Activated CD4-positive, alpha-beta T cell treated with anti-CD3 and anti-CD28 coated beads for 36 hours (primary cell): ENCODE measurements at places on chromosomes 7 and 10. TPM values are rescaled to one million over a fixed set of nuclear protein-coding genes. Genes with fewer than 3 reads are reported as not detected.

The ASNS gene
- total RNA-seq = 228 TPM

The TOMM7 gene
- total RNA-seq = 73.7 TPM

The PYROXD2 gene
- total RNA-seq = 4.1 TPM

The DPP6 gene
- total RNA-seq = not detected

The TYW1B gene
- total RNA-seq = 3.5 TPM

The MMP21 gene
- total RNA-seq = not detected

The SLC12A9 gene
- 13.6 TPM for total RNA-seq

The CREB5 gene
- 0.50 TPM for total RNA-seq

The COA1 gene
- 77.1 TPM for total RNA-seq

The CPN1 gene
- total RNA-seq = not detected

- DNase-seq = no peak
Observed at GRCh38 chr10:97612386-97612785, 20.9 kb downstream of the MORN4 start.

GRCh38 chr7:157301610-157302120, 35.1 kb upstream of the DNAJB6 start:
- no peak for DNase-seq

GRCh38 chr7:47636081-47636432, 54.1 kb upstream of the TNS3 start:
- DNase-seq = no peak

DNA sequence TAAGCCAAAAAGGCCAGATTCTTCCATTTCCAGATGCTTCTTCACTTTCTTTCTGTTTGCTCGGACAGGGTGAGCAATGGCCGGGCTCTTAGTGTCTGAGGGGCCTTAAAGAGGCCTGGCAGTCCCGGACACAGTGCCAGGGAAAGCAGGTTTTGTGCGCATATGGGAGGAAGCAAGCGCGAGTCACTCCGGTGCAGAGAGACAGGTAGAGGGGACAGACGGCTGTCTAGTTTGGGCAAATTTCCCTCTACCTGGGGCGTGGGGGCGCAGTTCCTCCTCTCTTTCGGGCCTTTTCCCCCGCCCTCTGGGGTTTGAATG, 4.7 kb downstream of the NEUROD6 start:
- no peak for DNase-seq

DNA sequence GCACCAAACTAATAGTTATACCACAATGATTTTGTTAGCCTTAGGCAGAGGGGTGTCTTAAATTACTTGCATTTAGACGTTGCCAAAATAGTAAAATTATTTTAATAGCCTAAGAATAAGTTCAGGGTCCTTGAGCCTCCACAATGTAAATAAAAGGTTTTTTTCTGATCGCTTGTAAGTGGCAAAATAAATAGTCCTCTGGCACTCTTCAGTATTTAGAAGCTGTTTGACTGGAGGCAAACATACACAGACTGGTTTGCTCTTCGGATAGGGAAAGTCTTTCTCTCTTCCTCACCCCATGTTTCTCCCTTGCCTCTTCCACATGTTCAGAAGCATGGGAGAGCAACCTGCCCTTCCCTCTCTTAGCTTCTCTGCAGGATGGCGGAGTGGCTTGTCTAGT, 49.5 kb upstream of the FAM180A start:
- no peak for DNase-seq

DNA sequence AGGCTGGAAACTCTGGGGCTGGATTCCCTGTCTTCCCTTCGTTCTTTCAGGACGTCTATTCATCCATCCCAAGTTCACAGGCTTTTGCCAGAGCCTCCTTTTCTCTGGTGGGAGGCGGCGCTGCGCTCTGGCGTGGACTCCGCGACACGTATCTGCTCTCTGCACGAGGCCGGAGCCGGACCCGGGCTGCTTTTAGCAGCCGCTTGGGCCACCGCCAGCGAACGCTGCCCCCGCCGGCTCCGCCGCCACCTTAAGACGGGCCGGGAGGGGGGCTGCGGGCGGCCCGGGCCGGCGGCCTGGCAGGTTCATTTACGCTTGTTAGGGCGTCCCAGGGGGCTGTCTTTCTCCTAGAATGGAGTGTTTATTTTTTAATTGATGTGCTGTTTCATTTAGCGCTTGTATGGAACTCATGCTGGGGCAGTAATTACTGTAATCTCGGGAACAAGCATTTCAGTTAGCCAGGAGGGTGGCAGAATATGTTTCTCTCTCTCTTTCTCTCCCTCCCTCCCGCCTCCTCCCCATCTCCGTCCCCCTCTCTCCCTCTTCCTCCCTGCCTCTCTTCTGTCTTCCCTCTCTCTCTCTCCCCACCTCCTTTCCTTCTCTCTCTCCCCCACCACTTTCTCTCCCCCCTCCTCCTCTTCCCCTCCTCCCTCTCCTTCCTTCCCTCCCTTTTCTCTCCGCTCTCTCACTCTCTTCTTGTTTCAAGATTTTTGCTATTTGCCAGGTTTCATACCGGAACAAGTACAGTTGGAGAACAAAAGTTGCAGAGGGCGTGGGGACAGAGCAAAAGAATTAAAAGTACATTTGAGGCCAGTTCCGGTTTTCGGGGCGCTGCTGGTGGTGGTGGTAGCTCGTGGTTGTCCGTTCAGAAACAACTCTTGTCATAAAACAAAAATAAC, 1.3 kb upstream of the FZD8 start:
- peak; percentile 12 for DNase-seq

DNA sequence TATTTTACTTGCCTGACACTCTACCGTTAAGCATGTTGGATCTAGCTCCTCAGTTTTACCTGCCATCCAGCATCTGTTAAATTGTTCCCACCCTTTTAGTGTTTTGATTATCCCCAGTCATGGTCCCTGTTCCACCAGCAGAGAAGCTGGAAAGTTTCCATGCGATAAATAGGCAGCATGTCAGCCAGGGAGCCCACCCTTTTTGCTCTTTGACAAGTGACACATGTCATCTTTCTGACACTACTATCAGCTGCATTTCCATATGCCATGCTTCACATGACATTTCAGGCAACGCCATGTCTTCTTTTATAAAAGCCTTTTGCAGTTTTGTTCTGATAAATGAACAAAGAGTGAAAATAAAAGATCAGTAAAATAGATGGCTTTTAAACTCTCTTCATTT, 310.8 kb downstream of the MAGI2 start:
- DNase-seq = no peak

- DNase-seq = no peak
Observed at GRCh38 chr7:27375958-27376357, 133.4 kb downstream of the EVX1 start.

DNA sequence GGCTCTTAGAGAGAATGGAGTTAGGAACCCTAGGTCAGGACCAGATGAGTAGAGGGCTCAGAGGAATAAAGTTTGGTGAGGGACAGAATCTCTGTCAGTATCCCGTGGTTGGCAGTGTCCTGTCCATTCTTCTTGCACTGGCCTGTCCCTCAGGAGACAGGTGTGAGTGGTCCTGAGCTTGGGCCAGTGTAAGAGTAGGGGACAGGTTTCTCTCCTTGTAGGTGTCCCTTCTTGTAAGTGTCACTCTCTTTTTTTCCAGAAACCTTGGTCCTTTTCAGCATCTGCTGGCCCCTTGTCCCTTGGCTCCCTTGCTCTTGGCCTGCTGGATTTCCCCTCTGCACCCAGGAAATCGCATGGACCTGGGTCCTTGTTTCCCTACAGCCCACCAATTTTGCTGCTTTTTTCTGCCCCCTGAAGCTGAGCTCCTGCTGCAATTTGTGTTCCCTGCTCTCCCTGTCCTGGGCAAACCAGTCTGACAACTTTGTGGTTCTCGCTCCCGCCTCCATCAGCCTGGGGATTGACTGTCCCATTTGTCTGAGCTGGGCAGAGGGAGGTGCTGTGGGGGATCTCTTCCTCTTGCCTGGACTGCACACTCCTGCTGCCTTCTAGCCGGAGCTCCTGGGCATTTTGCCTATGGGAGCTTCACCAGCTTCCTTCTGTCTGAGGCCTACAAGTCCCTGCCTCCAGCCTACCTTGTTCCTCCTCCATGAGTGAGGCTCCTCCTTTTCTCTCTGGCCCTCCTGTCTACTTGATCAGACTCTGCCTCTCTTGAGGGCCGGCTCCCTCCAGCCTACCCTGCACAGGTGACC, 6.5 kb downstream of the TSPAN14 start:
- no peak for DNase-seq

DNA sequence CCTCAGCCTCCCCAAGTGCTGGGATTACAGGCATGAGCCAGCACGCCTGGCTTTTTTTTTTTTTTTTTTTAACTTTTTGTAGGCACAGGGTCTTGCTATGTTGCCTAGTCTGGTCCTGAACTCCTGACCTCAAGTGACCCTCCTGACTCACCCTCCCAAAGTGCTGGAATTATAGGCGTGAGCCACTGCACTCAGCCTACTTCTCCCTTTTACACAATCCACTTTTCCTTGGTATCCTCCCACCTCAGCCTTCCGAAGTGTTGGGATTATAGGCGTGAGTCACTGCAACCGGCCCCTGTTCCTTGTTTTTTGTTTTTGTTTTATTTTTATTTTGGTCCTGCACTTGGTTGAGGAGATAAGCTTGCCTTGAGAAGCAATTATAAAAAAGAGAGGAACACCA, 75.9 kb upstream of the KMT2C start:
- no peak for DNase-seq

DNA sequence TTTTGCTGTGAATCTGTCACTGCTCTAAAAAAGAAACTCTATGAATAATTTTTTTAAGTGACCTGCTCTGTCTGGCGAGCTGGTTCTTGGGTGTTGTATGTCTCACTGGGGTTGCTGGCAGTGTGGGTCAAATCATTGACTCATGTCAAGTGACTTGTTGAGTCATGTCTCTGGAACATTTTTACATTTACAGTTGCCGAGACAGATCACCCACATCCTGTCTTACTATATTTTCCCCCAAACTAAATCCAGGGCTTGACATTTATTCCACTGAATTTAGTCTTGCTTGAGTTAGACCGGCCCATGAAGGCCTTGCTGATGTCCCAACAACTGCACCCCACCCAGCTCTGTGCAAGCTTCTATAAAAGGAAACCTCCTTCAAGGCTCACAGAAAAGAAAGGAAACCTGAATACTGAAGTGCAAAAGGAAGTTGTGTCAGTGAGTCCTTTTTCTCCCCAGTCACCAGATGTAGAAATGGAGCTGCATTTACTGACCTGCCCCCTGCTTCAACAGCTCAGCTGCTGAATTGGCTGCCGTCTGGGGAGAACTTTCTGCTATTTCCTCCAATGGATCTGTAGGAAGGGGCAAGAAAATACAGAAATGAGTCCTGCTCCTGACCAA, 290.3 kb downstream of the TNS3 start:
- peak; percentile 54 for DNase-seq

DNA sequence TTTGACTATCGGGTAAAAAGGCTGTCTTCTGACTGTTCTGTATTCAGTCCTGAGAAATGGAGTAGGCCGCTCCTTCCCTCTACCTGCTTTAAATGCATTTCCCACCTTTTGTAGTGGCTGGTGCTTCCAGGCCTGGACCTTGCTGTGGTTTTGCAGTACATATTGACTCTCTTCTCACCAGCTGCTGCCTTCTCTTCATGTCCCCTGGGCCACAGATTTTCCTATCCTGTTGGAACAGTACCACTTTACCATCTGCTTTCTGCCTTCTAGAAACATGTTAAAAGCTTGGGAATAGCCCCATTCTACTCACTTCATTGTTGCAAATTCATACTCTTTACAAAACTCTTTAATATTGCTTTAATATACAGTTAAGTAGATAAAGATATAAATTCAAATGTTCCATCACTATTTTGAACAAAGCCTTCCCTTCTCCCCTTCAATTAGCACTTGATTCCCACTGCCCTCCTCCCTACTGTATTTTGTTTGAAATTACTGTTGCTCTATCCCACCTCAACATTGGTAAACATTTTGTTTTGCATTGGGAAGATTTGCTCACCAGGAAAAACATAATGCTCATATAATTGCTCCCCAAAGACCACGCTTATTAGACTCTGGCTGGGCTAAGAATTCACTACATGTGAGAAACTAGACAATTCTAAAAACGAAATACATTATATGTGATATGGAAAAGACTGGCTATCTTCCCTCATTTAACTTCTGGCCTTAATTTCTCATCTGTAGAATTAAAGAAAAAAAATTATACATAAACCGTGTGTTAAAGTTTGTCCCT, 17.3 kb upstream of the SEMA3C start:
- DNase-seq = no peak

DNA sequence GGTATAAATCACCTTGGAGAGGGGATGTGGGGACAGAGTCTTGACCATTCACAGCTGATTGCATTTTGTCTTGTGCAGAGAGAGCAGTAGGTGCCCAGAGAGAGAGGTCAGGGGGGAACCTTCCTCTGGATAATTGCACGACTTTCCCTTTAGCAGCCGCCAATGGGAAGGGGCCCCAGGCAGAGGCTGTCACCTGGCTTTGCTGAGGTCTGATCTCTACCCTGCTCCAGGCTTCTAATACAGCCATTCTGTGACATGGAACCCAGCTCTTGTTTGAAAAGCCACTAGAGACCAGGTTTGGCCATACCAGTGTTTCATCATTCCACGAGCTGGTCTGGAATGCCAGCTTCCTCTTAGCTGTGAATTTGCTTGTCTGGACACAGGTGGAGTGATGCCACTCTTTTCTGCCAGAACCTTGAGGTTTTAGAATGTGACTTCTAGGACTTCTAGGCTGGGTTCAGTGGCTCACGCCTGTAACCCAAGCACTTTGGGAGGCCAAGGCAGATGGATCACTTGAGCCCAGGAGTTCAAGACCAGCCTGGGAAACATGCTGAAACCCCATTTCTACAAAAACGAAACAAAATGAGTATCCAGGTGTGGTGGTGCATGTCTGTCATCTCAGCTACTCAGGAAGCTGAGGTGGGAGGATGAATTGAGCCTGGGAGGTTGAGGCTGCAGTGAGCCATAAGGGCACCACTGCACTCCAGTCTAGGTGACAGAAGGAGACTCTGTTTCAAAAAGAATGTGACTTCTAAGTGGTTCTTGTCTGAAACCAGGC, 159.9 kb downstream of the CAMK1D start:
- peak; percentile 51 for DNase-seq

GRCh38 chr10:61000769-61001730, 57.1 kb upstream of the RHOBTB1 start:
- DNase-seq = peak; percentile 38

GRCh38 chr7:31875424-31875823, 188.4 kb downstream of the PPP1R17 start:
- no peak for DNase-seq

GRCh38 chr10:132878091-132878729, 64.2 kb downstream of the CFAP46 start:
- DNase-seq = no peak

DNA sequence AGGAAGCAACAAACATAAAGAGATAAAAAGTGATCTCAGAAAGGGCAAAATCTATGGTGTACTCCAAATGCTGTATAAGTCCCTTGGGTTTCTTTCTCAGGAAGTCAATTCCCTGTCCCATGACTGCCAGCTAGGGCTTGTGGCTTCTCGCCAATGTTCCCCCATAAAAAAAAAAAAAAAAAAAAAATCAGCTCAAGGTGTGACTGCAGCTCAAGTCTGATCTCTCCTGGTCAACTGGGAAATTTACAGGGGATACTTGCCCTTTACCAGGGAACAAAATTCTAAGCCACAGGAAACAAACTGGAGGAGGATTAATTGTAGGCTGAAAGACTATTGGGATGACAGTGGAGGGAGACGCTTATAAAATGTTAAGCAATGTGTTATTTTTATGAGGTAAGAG, 76.0 kb downstream of the PCGF5 start:
- no peak for DNase-seq
